ENCODE measurements at places on chromosomes 12 and 14.

- no peak for DNase-seq
Observed at GRCh38 chr14:68820119-68820518, 27.3 kb upstream of the ZFP36L1 start.

GRCh38 chr12:104055686-104056388 is 5.8 kb upstream of the GLT8D2 start:
- no peak for DNase-seq

- no peak for DNase-seq
Observed at GRCh38 chr12:109124878-109125648, 8.7 kb downstream of the ACACB start.

- no peak for DNase-seq
Observed at GRCh38 chr12:17372508-17372907, 717.5 kb downstream of the RERGL start.

DNA sequence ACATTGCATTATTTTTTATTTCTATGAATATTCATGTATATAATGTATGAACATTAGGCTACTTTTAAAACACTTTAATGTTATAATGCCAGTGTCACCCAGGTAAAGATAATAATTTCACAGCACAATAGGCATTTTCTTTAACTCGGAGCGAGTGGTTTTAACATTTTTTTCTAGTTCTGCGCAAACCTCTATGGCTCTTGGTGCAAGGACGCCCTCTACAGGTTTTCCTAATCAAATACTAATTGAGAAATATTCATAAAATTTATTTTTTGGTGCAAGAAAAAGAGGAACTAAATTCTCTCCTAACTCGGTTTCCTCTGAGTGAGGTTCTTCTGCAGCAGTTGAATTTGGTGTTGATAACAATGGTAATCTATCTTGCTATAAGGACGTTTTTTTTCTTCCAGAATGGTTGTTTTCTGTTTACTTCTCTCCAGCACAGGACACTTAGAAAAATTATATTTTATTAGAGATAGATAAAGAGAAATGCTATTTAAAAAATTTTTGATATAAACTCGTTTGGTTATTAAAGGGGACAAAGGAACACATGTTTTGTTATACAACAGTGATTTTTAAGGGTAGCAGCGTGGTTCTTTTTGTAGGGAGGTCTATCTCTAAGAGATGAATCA is 2.4 kb upstream of the WIF1 start:
- no peak for DNase-seq

All from stimulated activated CD8-positive, alpha-beta memory T cell treated with anti-CD3 and anti-CD28 coated beads, Interleukin-12 subunit alpha, Interleukin-12 subunit beta, amount 100 ng/mL, for 1 hour (primary cell).